MV-4-11 (cell line): ENCODE measurements at places on chromosomes 3 and 15.
A peak's percentile ranks its signal among the peaks of the same experiment; 100 is the strongest.

GRCh38 chr3:43394041-43394554, 107.8 kb downstream of the SNRK start:
- no peak for DNase-seq

- peak; percentile 87 for DNase-seq
These were observed 57.2 kb downstream of the KIF9 start for GRCh38 chr3:47225310-47225906.

- no peak for DNase-seq
These were observed 73.4 kb downstream of the FAM174B start for GRCh38 chr15:92582206-92582605.

DNA sequence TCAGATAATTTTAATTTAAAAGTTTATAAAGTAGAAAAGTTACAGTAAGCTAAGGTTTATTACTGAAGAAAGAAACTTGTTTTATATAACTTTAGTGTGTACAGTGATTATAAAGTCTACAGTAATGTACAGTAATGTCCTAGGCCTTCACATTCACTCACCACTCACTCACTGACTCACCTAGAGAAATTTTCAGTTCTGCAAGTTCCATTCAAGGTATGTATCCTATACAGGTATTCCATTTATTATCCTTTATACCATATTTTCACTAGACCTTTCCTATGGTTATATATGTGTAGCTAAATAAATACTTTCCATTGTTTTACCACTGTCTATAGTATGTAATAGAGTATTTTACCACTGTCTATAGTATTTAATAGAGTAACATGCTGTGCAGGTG, 33.2 kb upstream of the MME start:
- no peak for DNase-seq

DNA sequence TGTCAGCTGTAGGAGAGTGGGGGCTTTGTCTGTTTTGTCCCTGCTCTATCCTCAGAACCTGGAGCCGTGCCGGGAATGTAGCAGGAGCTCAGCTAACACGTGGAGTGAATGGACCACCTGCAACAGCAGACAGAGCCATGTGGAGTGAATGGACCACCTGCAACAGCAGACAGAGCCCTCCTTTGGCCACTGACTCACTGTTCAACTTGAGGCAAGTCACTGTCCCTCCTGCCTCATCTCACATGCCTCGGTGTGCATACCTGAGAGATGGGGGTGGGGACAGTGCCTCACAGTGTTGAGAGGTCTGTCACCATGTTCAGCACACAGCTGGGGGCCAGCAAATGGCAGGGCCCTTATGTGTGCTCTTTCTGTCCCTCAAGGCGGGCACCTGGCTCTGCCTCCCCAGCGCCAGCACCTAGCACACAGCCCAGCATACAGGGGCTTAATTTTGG, 27.9 kb downstream of the FEM1B start:
- DNase-seq, result no peak

- DNase-seq, result no peak
These were observed 12.5 kb downstream of the TEX264 start for GRCh38 chr3:51683566-51683965.

DNA sequence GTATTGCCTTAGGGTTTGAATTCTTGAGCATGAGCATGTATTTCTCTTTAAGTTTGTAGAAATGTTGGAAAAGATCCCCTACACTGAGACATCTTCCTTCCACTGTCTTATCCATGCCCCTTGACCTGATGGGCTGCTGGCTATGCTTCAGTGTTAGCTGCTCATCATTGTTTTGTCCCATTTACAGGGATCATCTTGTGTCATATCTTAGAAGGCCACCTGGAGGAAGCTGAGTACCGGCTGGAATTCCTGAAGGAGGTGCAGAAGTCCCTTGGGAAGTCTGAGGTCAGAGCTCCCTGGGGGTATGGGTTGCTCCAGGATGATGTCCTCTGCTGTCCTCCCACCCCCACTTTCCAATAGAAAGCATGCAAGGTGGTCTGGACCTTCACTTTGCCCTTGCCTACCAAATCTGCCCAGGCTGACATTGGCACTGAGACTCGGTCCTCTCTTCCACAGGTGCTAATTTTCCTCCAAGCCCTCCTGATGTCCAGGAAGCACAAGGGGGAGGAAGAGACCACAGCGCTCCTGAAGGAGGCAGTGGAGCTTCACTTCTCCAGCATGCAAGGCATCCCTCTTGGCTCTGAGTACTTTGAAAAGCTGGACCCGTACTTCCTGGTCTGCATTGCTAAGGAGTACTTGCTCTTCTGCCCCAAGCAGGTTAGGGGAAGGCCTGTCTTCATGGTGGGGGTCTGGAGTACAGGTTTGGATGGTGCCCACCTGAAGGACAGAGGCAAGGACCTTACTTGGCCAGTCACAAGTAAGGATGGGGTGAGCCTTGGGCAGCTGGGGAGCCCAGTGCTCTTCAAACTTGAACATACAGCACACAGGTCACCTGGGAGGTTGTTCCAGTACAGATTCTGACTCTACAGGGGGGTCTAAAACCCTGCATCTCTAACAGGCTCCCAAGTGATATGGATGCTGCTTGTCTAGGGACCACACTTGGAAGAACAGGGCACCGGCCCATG, 17.7 kb downstream of the TTC21A start:
- no peak for DNase-seq

DNA sequence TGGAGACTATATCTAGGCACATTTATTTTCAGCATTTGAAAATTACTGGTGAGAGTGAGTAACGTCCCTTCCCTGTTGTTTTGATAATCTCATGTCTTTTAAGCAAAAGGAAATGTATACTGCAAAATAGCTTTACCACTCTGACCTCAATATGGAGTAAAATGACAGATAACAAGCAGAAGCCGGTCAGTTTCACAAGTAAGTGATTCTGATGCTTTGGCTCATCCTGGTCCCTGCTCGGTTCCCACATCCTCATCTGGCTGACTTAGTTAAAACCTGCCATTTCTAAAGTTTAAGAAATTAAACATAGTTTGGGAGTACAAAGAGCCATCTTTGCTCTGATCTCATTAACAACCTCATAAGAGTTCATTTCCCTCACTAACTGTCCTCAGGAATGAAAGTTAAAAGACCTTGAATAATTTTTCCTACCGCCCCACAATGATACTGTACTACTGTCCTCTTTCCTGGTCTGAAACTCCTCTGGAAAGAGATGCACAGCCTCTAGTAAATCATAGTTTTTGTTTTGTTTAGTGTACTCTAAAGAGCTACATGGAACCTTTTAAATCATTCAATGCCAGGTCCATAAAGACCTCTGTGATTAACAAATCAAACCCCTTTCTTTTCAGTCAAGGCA, 72.3 kb upstream of the ICE2 start:
- DNase-seq, result peak; percentile 9

- no peak for DNase-seq
These were observed 645.9 kb upstream of the KCNMB2 start for GRCh38 chr3:177890359-177890683.

DNA sequence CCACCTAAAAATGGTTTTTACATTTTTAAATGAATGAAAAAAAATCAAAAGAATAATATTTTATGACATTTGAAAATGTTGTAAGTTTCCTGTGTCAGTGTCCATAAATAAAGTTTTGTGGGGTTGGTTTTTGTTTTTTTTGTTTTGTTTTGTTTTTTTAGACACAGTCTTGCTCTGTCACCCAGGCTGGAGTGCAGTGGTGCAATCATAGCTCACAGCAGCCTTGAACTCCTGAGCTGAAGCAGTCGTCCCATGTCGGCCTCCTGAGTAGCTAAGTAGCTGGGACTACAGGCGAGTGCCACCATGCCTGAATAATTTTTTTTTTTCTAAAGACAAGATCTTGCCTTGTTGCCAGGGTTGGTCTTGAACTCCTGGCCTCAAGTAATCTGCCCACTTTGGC, 2.8 kb upstream of the GLB1 start:
- no peak for DNase-seq

GRCh38 chr3:132135628-132136333, 101.0 kb upstream of the CPNE4 start:
- no peak for DNase-seq

DNA sequence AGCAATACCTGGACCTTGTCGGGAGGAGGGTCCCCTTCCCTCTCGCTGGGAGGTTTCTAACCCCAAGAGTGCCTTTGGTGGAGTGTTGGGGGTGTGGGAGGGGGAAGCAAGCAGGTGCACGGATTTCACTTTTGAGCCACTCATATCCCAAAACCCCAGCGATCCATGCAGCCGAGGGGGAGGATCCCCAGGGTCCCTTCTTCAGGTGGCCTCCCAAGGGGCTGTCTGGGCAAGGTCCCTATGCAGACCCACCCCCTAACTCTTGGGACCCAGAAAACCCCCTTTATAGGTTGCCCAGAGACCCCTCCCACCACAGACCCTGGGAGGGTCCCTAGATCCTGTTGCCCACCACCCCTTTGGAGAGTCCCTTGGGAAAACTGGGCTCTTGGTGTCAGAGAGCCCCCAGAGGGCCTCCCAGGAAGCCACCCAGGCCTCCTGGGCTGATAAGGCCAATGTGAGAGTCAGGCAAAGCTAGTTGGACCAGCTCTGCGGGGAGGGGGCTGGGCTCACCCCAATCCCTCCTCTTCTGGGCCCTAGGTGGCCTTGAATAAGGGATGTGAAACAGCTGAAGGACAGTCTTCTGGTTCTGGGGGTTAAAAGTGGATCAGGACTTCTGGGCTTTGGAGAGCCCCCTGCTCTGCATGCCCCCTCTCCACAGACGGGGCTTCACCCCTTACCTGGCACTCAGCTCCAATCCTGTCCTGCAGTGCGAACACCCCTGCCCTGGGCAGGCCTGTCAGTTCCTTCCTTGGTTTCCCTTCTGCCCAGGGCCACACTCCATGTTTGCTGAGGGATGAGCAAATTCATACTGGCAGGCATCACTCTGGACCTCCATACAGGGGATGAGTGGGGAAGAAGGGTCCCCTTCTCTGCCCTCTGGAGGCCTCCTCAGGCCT, 932 bp upstream of the PLCD1 start:
- no peak for DNase-seq

DNA sequence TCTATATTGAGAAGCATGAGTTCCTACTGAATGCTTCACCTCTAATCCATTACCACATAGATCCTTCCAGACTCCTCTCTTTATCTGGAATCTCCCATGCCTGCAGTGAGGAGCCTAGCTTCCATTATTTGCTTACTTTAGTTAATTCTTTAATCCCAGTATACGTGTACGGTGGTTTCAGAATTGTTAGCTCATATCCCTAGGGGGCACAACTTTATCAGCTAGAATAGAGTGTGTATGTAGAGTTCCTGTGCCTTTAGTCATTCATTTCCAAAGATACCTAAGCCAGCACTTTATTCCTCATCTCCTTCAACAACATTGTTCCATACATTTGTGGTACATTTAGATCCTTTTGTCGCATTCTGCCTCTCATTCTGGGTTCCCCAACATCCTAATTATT, 226.0 kb downstream of the TJP1 start:
- DNase-seq, result no peak

GRCh38 chr3:165753560-165753959, 83.7 kb downstream of the BCHE start:
- no peak for DNase-seq

DNA sequence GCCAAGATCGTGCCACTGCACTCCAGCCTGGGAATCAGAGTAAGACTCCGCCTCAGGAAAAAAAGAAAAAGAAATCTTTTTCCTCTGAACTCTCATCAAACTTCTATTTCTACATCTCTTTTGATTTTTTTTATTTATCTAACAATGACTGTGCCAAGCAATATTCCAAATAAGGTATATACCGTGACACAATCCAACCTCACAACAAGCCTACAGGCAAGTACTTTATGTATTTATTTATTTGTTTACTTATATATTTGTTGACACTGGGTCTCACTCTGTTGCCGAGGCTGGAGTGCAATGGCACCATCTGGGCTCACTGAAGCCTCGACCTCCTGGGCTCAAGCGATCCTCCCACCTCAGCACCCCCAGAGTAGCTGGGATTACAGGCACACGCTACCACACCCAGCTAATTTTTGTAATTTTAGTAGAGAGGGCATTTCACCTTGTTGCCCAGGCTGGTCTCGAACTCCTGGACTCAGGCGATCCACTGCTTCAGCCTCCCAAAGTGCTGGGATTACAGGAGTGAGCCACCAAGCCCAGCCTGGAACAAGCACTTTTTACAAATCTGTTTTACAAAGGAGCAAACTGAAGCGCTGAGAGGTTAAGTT, 94.9 kb upstream of the CHD2 start:
- no peak for DNase-seq

DNA sequence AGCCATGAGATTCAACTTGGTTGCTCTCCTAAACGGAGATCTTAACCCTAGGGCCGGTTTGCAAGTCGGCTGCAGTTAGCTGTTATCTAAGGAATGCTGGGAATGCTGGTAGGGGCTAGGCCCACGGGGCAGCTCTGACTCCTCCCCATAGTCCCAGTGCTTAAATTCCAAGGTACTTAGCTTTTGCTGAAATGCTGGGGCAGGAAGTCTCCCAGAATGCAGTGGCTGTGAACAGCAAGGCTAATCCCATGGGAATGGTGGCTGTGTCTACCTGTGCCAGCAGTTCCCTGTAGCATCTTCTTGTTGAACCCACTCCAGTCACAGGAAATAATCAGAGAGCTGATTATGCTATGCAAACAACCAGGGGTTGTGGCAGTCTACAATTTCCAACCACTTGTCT, 102.5 kb upstream of the TJP1 start:
- DNase-seq, result no peak

GRCh38 chr3:106759731-106760130, 617.5 kb upstream of the CCDC54 start:
- DNase-seq, result no peak

DNA sequence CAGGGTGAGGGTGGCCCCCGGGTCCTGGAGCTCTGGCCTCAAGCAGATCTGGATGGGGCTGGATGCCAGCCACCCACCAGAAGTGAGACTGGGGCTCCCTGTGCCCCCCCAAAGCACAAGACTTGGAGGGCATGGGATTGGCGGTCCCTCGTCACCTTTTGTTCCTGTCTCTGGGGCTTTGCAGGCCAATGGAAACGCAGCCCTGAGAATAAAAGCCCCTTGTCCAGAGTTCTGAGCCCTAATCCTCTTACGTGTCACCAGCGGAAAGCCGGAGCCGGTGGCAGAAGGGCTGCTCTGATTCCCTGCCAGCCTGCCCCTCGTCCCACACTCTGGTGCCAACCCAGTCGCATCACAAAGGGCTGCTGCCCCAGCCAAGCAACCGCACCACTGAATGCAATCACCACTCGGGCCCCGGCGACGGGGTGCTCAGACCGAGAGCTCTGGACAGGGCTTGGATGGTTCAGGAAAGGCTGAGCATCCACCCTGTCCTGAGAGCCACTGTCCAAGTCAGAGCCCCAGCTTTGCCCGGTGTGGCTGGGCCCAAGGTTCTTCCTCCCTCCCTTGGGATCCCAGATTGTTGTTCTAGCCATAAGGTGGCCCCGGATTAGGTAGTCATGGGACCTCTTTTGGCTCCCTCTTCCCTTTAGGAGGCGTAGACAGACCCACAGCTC, 22.8 kb upstream of the ELP6 start:
- no peak for DNase-seq

GRCh38 chr3:111541911-111542483, at the start of gene CD96:
Gene CD96 (plus strand): TSS chr3:111542197. CDS start chr3:111542249, 52 bp downstream.
- DNase-seq, result peak; percentile 3

GRCh38 chr3:100558233-100558632, 51.2 kb upstream of the ADGRG7 start:
- no peak for DNase-seq

GRCh38 chr3:147049821-147050220, 356.5 kb downstream of the ZIC4 start:
- DNase-seq, result no peak

GRCh38 chr15:80342148-80342547, 62.0 kb upstream of the ARNT2 start:
- no peak for DNase-seq
